T-cell (primary cell): ENCODE measurements at places on chromosomes 1 and 21. TPM values are rescaled to one million over a fixed set of nuclear protein-coding genes. Genes with fewer than 3 reads are reported as not detected.
A peak's percentile ranks its signal among the peaks of the same experiment; 100 is the strongest.

SPRR3 gene
- total RNA-seq, result not detected

- peaks cover 7% of the 10 kb centered on the region for H3K27me3 ChIP-seq
- no peaks in the 10 kb centered on the region for H3K4me1 ChIP-seq
- H3K36me3 ChIP-seq, result no peaks in the 10 kb centered on the region
- no peak within 1 kb of the TSS for H3K27ac ChIP-seq
Observed at GRCh38 chr1:38941527-38942019, at the start of gene RHBDL2. Gene RHBDL2, minus strand, starts transcription at chr1:38941830. Its CDS starts 22,618 bp downstream, at chr1:38919212.

DNA sequence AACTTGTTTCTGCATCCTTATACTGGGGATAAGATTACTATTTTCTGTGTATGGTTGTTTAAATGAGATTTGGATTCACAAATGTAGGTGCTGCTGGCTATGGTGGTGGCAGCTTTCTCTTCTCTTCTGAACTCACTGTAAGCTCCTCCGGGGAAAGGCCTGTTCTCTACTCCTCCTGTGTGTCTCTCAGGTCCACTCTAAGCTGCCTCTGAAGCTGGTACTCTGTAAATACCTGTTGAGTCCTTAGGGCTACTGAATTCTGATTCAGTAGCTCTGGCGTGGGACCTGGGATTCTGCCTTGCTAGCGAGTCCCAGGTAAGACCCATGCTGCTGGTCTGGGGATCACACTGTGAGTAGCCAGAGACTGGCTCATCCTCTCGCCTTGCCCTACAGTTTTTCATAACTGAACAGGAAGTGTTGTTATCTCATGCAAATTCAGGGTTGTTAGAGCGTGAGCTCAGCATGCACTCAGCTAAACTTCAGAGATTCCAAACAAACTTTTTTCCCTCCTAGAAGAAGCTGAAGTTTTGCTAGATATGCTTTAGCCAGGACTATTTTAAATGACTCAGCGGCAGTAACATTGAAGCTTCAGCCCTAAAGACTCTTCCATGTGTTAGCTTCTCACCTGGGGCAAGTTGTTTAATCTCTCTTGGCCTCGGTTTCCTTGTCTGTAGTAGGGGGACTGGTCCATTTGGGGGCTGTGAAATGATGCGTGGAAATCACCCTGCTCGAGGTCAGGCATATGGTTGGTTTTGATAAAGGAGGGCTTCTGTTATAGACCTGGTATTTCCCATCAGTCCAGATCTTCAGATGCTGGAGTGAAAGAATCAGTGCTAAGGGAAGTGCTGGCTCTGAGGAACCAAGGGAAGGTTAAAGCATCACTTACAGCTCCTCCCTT, 271.5 kb upstream of the TMEM51 start:
- no peaks in the 10 kb centered on the region for H3K4me1 ChIP-seq
- no peak for DNase-seq
- H3K27me3 ChIP-seq, result peaks cover 3% of the 10 kb centered on the region
- no peaks in the 10 kb centered on the region for H3K36me3 ChIP-seq
- no peak overlapping the region for H3K27ac ChIP-seq

DNA sequence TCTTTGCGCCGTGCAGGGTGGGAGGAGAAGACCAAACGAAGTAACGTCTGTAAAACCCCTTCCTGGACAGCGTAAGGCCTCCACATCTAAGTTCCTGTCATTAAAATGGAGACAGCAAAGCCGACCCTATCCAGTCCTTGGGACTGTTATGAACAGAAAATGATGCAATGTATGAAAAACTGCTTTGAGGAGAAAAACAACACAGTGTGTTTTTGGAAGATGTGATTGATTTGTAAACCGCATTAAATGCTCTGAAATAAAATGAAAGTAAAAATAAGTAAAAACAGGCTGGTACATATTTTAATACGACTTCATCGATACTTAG, 827 bp upstream of the URB1 start:
- peaks cover 3% of the 10 kb centered on the region for H3K4me1 ChIP-seq
- peak overlapping the region; percentile 75 for H3K4me3 ChIP-seq
- H3K27ac ChIP-seq, result peak overlapping the region; percentile 72
- no peaks in the 10 kb centered on the region for H3K36me3 ChIP-seq

GRCh38 chr21:44012474-44013379, 618 bp downstream of the TRAPPC10 start:
- H3K4me3 ChIP-seq, result peak overlapping the region; percentile 91
- no peaks in the 10 kb centered on the region for H3K27me3 ChIP-seq
- DNase-seq, result peak; percentile 59
- no peaks in the 10 kb centered on the region for H3K36me3 ChIP-seq
- peak overlapping the region; percentile 81 for H3K27ac ChIP-seq

- H3K36me3 ChIP-seq, result peaks cover 15% of the 10 kb centered on the region
- H3K27ac ChIP-seq, result no peak overlapping the region
- no peaks in the 10 kb centered on the region for H3K27me3 ChIP-seq
- no peak for DNase-seq
Observed at GRCh38 chr1:243568793-243569192, 281.2 kb downstream of the AKT3 start.

- no peak for DNase-seq
- H3K27ac ChIP-seq, result no peak overlapping the region
- H3K4me3 ChIP-seq, result no peak overlapping the region
- H3K36me3 ChIP-seq, result no peaks in the 10 kb centered on the region
- H3K27me3 ChIP-seq, result no peaks in the 10 kb centered on the region
- no peaks in the 10 kb centered on the region for H3K4me1 ChIP-seq
Observed at GRCh38 chr1:175742790-175743459, 470 bp downstream of the TNR start.

DNA sequence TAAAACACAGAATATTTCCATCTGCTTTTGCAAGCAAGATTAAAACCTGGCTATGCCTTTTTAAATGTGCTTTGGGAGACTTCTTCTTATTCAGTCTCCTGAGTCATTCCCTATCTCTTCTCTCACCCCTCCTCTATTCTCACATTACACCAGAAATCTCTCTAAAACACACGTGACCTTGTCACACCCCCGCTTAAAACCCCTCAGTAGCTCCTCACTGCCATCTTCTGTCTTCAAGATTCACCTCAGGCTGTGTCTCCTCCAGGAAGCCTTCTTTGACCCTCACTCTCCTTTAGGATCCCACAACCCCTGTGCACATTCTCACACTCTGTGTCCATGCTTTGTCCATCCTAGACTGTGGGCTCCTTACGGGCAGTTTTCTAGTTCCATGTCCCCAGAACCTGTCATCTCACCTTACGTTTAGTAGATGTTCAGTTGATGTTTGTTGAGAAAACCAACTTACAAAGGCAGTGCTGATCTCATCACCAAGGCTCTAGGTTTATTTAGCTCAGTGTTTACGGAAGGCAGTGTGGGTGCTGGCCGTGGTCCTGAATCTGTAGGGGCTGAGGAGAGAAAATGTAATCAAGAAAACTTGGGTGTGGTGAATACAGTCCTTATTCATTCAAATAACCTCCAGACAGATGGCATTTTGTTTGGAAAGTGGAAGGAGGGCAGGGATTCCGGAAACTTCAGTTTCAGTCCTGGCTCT, 143.5 kb downstream of the DMRTA2 start:
- no peaks in the 10 kb centered on the region for H3K36me3 ChIP-seq
- H3K27ac ChIP-seq, result no peak overlapping the region
- no peak for DNase-seq

- H3K4me1 ChIP-seq, result peaks cover 7% of the 10 kb centered on the region
- no peak for DNase-seq
- H3K4me3 ChIP-seq, result no peak overlapping the region
- no peak overlapping the region for H3K27ac ChIP-seq
Observed at GRCh38 chr1:93907718-93908117, 1.5 kb downstream of the GCLM start.

PLEKHN1 gene
- 8.0 TPM for total RNA-seq

GRCh38 chr1:175466556-175466955, 274.0 kb upstream of the KIAA0040 start:
- H3K27me3 ChIP-seq, result no peaks in the 10 kb centered on the region
- no peaks in the 10 kb centered on the region for H3K4me1 ChIP-seq
- no peaks in the 10 kb centered on the region for H3K36me3 ChIP-seq
- no peak for DNase-seq
- H3K4me3 ChIP-seq, result no peak overlapping the region

DNA sequence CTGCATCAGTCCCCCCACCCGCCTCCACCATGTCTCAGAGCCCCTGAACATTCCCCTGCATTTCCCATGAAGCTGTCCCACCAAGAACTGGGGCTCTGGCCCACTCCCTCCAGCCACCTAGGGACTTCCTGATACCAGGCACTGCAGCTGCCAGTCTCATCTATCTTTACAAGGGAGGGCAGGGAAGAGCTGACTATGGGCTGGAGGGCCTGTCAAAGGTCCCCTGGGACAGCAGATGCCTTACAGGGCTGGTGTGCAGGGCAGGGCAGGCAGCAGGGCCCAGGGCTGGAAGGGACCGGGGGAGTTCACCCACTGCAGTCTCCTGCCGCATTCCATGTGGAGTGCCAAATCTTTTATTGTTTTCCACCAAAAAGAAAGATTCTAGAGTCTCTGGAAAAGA, 17.6 kb downstream of the SHISA4 start:
- H3K4me3 ChIP-seq, result no peak overlapping the region
- no peaks in the 10 kb centered on the region for H3K4me1 ChIP-seq
- H3K36me3 ChIP-seq, result no peaks in the 10 kb centered on the region
- no peak for DNase-seq

- DNase-seq, result no peak
- peaks cover 41% of the 10 kb centered on the region for H3K36me3 ChIP-seq
- H3K4me3 ChIP-seq, result no peak overlapping the region
- no peak overlapping the region for H3K27ac ChIP-seq
- H3K4me1 ChIP-seq, result peaks cover 40% of the 10 kb centered on the region
- H3K27me3 ChIP-seq, result no peaks in the 10 kb centered on the region
Observed at GRCh38 chr1:226650236-226650841, 88.7 kb downstream of the ITPKB start.

RIMS3 gene
- total RNA-seq, result 1.8 TPM

DNA sequence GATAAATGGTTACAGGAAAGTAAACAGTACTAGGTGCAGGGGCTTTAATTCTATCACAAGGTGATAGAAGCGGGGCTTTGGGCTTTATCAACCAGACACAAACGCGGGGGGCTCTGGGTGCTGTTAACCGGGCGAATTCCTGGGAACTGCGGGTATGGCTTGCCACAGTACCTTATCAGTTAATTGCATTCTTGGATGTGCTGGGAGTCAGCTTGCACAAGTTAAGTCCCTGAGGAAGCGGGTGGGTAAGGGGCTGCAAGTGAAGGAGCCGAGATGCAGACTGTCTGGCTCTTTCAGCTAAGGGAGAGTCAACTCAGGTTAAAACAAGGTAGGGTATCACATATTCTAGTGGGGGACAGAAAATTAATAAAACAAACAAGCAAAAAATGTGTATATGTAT, 661 bp downstream of the GBP4 start:
- no peaks in the 10 kb centered on the region for H3K27me3 ChIP-seq
- peak overlapping the region; percentile 83 for H3K27ac ChIP-seq
- peaks cover 28% of the 10 kb centered on the region for H3K36me3 ChIP-seq
- H3K4me1 ChIP-seq, result peaks cover 23% of the 10 kb centered on the region
- H3K4me3 ChIP-seq, result peak overlapping the region; percentile 72

- no peak overlapping the region for H3K27ac ChIP-seq
- no peak overlapping the region for H3K4me3 ChIP-seq
- no peaks in the 10 kb centered on the region for H3K36me3 ChIP-seq
- DNase-seq, result no peak
Observed at GRCh38 chr1:147740391-147740790, 20.0 kb downstream of the GJA5 start.

CD1E gene
- total RNA-seq, result not detected

- H3K4me3 ChIP-seq, result no peak overlapping the region
- H3K27me3 ChIP-seq, result no peaks in the 10 kb centered on the region
- peak overlapping the region; percentile 1 for H3K27ac ChIP-seq
- H3K4me1 ChIP-seq, result peaks cover 22% of the 10 kb centered on the region
- H3K36me3 ChIP-seq, result no peaks in the 10 kb centered on the region
- peak; percentile 13 for DNase-seq
Observed at GRCh38 chr1:186301448-186301847, 73.6 kb downstream of the TPR start.

DNA sequence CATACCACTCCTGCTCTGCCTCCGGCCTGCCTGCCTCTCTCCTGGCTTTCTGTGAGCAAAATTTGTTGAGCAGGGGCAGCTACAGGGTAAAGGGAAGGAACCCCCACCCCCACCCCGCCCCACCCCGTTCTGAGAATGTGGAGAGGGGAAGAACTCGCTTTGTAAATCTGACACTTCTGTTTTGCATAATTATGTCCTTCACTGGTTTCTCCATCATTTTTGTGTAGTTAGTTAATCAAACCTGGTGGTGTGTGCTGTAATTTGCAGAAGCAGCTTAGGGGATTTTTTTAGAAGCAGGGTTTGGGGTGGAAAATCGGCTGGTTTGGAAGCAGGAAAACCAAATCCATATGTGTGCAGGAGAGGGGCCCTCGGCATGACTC, 58.1 kb upstream of the TMEM51 start:
- no peak overlapping the region for H3K27ac ChIP-seq
- H3K27me3 ChIP-seq, result peaks cover 31% of the 10 kb centered on the region
- no peak for DNase-seq
- H3K36me3 ChIP-seq, result no peaks in the 10 kb centered on the region

- H3K4me1 ChIP-seq, result no peaks in the 10 kb centered on the region
- no peak overlapping the region for H3K27ac ChIP-seq
- no peak for DNase-seq
- H3K27me3 ChIP-seq, result no peaks in the 10 kb centered on the region
Observed at GRCh38 chr1:33634806-33635205, 162.4 kb downstream of the ZSCAN20 start.

GRCh38 chr1:205449750-205450443, 5.9 kb downstream of the BLACAT1 start:
- no peaks in the 10 kb centered on the region for H3K36me3 ChIP-seq
- H3K27me3 ChIP-seq, result peaks cover 11% of the 10 kb centered on the region
- H3K27ac ChIP-seq, result no peak overlapping the region
- H3K4me3 ChIP-seq, result no peak overlapping the region
- no peak for DNase-seq
- no peaks in the 10 kb centered on the region for H3K4me1 ChIP-seq

DNA sequence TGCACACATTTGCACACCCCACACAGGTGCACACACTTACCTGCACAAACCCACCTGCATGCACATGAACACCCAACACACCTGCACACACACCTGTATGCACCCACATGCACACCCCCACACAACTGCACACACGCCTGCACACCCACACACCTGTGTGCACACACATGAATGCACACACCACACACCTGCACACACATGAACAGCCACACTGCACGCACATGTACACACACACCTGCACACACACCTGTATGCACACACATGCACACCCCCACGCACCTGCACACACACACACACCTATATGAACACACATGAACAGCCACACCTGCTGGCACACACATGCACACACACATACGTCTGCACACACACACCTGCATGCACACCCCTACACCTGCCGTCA, 17.9 kb upstream of the TTC34 start:
- no peaks in the 10 kb centered on the region for H3K4me1 ChIP-seq
- no peaks in the 10 kb centered on the region for H3K27me3 ChIP-seq
- H3K36me3 ChIP-seq, result no peaks in the 10 kb centered on the region
- H3K4me3 ChIP-seq, result no peak overlapping the region

- no peak for DNase-seq
- no peak overlapping the region for H3K27ac ChIP-seq
- H3K4me1 ChIP-seq, result no peaks in the 10 kb centered on the region
Observed at GRCh38 chr1:68625624-68626023, 128.7 kb upstream of the DEPDC1 start.

DNAJC16 gene
- total RNA-seq, result 16.5 TPM
